ENCODE measurements at places on chromosomes 6 and 20.

DNA sequence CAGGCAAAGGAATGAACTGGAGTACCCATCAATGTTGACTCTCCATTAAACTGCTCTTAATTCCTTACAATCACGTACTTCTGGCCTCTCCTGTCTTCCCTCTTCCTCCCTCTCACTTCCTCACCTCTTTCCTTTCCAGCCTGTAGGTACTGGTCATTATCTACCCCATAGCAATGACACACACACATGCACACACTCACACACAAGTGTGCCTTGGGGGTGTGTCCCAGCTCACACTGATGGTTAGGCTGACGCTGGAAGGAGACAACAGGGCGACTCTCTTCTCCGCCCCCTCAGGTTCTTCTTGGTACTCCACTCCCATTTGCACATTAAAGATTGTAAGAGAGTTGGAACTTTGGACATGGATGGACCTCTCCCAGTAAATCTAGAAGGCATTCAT, 14.0 kb upstream of the SERPINB9 start:
- no peak for DNase-seq

GRCh38 chr20:5362771-5363170, 46.0 kb upstream of the PROKR2 start:
- DNase-seq: no peak

DNA sequence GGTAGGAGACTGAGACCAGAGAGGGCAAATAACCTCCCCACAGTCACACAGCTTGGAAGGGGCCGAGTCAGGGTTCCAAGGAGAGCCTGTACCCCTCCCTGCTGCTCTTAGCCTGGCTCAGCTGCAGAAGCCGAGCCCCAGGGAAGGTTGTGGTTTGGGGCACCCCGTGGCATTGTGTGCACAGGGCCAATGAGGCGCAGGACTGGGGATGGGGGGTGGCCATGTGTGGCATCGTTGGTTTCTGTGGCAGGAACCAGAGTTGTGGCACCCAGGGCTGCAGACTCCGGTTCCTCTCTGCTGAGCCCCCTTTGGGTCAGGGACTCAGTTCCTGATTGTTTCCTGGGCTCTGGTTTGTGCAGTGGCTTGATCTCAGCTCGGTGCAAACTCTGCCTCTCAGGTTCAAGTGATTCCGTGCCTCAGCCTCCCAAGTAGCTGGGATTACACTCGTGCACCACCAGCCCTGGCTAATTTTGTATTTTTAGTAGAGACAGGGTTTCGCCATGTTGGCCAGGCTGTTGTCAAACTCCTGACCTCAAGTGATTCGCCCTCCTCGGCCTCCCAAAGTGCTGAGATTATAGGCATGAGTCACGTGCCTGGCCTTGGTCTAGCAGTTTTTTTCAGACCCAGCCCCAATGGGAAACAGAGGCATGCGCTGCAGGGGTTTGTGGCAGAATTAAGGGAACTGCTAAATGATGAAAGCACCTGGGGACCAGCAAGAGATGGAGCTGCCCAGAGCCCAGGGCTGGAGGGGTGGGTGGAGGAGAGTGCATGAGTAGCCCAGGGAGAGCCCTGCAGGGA, 221.0 kb upstream of the SULF2 start:
- DNase-seq: no peak

GRCh38 chr20:22814471-22815205, 220.5 kb upstream of the SSTR4 start:
- DNase-seq: no peak

DNA sequence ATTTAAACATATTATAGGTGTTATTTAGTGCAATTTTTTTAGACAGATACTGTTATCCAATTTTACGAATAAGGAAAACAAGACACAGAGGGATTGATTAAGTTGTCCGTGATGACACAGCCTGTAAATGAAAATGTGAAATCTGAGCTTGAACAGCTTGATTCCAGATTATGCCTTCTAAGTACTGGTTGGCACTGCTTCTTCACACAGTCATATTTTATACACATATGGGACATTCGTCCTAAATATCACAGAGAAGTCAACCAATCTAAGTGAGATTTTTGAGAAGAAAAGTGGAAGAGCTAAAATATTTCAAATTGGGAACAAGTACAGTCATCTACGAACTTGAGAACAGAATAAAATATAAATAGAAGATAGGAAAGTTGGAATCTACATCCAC, 756.3 kb downstream of the BCKDHB start:
- DNase-seq: no peak

DNA sequence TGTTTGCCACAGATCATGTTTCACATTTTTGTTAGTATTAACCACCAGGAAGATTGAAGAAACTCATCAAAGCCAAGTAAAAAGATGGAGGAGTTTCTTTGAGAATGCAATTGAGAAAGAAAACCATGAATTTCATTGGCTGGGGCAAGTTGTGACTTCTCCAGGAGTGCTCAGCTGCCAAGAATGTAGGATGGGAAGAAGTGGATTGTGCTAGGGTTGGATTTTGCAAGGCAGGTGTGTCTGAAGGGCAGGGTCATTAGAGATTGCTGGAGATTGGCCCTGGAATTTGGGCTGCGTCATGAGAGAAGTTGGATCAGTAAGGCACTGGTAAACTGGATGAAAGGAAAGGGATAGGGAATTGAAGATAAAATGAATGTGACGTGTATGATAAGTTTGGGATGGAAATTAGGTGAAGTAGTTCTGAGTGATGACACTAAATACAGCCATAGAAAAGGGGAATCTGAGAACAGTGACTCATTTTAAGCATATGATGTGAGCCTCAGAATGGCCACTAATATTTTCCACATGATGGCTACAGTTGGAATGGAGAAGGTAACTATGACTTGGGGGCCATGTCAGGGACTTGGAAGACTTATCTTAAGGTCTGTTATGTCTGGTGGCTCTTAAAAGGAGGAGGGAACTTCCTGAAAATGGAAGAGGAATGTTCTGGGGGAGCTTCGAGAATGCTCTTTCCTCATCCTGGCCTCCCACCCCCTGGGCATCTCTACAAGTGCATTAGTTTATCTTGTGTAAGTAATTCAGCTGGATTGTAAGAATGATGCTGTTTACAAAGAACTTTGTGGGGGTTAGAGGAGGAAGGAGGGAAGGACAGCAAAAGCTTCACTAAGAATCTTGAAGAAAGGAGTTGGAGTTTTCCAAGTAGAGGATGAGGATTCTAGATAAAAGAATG, 27.8 kb upstream of the ERVFRD-1 start:
- DNase-seq: no peak

GRCh38 chr6:134626086-134626485, 308.2 kb upstream of the SGK1 start:
- DNase-seq: no peak

DNA sequence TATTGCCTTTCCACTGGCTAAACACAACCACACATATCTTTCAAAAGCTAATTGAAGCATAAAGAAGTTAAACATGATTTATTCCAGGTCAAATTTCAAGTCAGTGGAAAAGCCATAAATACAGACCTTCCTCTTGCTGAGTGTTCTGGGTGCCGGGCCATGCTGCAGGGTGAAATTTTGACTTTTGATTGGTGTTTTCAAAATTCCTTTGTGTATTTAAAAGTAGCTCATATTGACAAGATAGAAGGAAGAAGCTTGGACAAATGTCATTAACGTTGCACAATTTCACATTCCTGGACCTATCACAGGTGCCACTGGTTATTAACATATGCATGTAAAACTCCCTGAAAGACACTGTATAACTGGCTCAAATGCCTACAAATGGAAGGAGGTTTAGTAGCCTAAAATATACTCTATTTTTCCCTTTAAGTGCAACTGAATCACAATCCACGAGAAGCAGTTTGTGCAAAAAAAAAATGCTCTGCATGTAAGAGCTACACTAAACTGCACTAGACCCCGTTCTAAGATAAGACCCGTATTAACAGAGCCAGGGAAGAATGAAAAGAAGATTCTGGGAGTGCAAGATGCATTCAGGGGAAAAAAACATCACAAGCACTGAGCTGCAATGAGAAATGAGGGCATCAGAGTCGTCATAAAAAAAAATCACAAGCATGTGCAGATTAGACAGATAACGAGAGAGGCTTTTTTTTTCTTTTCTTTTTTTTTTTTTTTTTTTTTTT, 30.4 kb downstream of the ATXN1 start:
- DNase-seq: no peak

DNA sequence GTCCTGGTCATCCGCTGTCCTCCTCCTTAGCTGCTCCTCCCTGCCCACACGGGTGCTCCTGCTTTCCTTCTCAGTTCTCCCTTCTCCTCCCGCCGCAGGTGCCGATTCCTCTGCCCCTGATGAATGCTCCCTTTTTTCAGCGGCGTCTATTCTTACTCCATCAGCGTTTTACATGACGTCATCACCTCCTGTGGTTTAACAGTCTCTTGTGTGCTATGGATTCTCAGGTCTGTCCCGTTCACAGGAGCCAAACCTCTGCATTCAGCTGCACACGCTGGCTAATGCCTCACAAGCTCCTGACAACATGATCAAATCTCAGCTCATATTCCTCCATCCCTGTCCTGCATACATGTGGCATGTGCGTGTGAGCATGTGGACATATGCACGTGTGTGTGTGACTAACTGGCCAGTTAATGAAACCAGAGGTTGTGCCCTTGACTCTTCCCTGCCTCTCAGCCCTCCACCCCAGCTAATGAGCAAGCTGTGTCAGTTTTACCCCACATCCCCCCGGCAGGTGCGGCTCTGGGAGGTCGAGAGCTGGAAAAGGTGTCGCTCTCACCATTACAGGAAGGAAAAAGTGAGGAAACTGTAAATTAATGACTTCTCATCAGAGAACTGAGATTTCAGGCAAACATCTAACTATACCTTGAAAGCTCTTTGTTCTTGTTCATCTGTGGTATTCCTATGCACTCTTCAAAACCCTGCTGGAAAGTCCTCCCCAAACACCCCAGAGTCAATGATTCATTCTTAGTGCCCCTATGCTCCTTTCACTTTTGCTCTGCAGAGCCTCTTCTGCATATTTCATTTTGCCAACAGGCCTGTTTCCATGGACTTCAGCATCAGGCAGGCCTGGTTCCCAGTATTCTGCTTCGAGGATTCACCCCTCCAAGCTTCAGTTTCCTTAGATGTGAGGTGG, 163.1 kb downstream of the TTLL2 start:
- no peak for DNase-seq

- DNase-seq: no peak
These were observed 24.9 kb downstream of the DPPA5 start for GRCh38 chr6:73329201-73329600.

GRCh38 chr20:63544958-63545516, 2.5 kb downstream of the SRMS start:
- DNase-seq: no peak

- no peak for DNase-seq
These were observed 22.4 kb downstream of the SASH1 start for GRCh38 chr6:148365041-148365440.

DNA sequence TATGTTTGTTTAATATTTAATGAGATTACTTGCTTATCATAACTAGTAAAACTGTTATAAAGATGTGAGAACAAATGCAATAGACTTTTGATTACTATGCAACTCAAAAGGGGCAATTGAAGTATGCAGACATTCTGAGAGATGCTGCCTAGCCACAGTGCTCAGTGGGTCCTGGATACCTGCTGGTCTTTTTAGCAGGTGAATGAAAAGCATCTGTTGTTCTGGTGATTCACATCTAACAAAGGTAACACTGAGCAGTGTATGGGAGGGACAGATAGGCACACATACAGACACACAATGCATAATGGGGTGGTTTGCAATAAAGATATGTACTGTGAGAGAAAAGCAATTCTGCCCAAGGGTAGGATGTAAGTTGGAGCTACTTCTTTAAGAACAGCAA, 46.9 kb downstream of the OGFRL1 start:
- DNase-seq: no peak

DNA sequence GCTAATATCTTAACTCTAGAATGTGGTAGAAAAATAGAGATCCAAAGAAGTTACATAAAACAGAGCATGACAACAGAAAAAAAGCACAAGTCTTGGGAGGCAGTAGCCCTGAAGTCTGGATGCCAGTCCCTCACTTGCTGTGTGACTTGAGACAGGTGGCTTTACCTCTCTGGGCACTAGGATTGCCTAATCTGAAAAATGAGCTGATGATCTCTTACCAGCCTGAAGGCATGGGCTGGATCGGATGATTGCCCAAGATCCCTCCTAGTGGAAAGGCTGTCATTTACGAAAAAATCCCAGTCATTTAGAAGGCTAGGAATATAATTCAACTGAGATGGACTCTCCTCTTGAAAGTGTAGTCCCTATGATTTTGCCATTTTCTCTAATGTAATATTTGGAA, 10.9 kb upstream of the GCM1 start:
- no peak for DNase-seq

- DNase-seq: no peak
These were observed 99.3 kb downstream of the TTLL2 start for GRCh38 chr6:167424060-167424673.

DNA sequence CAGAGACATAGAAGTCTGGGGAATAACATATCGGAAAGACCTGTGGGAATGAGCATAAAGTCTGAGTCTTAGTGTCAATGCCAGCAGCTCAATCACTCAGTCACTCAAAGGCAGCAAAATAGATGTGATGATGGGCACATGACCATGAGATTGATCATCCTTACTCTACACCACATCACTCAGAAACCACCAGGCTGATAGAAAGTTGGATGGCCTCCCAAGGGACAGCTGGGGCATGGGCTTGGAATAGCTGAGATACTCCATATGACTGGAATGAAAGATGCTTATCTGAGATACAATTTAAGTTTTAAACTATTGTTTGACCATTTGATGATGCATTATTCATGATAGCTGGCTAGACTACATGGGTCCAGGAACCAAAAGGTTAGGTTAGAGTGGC, 80.9 kb upstream of the F13A1 start:
- DNase-seq: no peak

GRCh38 chr6:20068421-20068988, 143.8 kb downstream of the MBOAT1 start:
- no peak for DNase-seq

DNA sequence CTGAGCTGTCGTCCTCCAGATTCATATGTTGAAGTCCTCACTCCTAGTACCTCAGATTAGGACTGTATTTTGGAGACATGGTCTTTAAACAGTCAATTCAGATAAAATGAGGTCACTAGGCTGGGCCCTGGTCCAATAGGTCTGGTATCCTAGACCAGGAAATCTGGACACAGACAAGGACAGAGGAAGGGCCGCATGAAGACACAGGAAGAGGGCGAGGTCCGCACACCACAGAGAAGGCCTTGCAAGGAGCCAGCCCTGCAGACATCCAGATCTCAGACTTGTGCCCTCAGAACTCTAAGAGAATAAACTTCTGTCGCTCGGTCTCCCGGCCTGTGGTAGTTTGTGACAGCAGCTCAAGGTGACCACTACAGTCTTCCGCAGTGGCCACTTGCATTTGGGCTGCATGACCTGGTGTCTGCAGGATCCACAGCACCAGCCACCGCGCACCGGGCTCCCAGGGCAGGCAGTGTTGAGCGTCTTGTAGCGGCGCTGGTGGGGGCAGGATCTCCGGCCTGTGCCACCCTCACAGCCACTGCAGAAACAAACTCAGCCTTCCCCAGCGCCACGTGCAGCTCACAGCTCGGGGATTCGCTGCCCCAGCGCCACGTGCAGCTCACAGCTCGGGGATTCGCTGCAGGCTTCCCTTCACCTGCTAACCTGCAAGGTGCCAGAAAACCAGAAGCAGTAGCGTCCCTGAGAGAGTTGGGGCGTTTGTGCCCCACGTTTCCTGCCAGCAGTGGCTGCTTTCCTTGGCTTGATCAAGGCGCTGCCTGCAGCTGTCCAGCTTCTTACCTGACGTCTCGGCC, 6.0 kb upstream of the RBM38 start:
- DNase-seq: no peak

GRCh38 chr6:142716097-142716496, 228.9 kb downstream of the HIVEP2 start:
- DNase-seq: no peak

Data from stimulated activated CD8-positive, alpha-beta memory T cell treated with anti-CD3 and anti-CD28 coated beads, Interleukin-15, amount 100 ng/mL, for 24 hours (primary cell).